ENCODE measurements at places on chromosomes 6 and 20. TPM values are rescaled to one million over a fixed set of nuclear protein-coding genes. Genes with fewer than 3 reads are reported as not detected.

GRCh38 chr6:91704531-91704930, 1117.7 kb upstream of the MAP3K7 start:
- H3K27me3 ChIP-seq, result no peaks in the 10 kb centered on the region
- H3K4me1 ChIP-seq, result no peaks in the 10 kb centered on the region
- H3K4me3 ChIP-seq, result no peak overlapping the region
- DNase-seq, result no peak
- H3K27ac ChIP-seq, result no peak overlapping the region

DNA sequence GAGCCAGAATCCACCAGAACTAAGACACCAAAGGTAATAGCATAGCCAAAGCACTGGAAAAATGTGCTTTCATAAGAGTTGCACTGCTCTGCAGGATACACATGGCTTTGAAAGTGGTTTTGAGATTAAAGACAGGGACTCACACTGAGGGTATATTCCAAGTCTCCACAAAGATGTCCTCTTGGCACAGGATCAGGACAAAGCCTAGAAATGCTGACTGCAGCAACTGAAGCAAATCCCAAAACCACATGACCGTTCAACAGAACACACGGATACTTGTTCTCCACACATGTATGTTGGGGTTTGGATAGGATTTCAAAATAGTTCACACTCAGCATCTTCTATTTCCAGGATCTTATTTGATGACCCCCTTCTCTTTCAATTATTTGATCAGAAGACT, 364.3 kb upstream of the HSF2 start:
- no peak overlapping the region for H3K4me3 ChIP-seq
- H3K27me3 ChIP-seq, result no peaks in the 10 kb centered on the region
- no peak for DNase-seq
- H3K36me3 ChIP-seq, result no peaks in the 10 kb centered on the region
- H3K4me1 ChIP-seq, result no peaks in the 10 kb centered on the region

GRCh38 chr6:129312880-129313279, 397.1 kb downstream of the ARHGAP18 start:
- no peak overlapping the region for H3K27ac ChIP-seq
- no peaks in the 10 kb centered on the region for H3K36me3 ChIP-seq
- DNase-seq, result no peak
- no peaks in the 10 kb centered on the region for H3K4me1 ChIP-seq

The SYNCRIP gene
- total RNA-seq, result 99.3 TPM

GRCh38 chr6:125984311-125984710, 2.0 kb upstream of the TRMT11 start:
- H3K4me3 ChIP-seq, result no peak overlapping the region
- H3K36me3 ChIP-seq, result no peaks in the 10 kb centered on the region
- H3K27me3 ChIP-seq, result no peaks in the 10 kb centered on the region
- peaks cover 2% of the 10 kb centered on the region for H3K4me1 ChIP-seq
- DNase-seq, result no peak
- no peak overlapping the region for H3K27ac ChIP-seq

Measured in colonic mucosa (tissue), 4 donors.